Hematopoietic multipotent progenitor cell treated with erythropoietin and hydrocortisone succinate and interleukin-3 and kit ligand, for 4 days (in vitro differentiated cells): ENCODE measurements at places on chromosomes 16 and 17.

DNA sequence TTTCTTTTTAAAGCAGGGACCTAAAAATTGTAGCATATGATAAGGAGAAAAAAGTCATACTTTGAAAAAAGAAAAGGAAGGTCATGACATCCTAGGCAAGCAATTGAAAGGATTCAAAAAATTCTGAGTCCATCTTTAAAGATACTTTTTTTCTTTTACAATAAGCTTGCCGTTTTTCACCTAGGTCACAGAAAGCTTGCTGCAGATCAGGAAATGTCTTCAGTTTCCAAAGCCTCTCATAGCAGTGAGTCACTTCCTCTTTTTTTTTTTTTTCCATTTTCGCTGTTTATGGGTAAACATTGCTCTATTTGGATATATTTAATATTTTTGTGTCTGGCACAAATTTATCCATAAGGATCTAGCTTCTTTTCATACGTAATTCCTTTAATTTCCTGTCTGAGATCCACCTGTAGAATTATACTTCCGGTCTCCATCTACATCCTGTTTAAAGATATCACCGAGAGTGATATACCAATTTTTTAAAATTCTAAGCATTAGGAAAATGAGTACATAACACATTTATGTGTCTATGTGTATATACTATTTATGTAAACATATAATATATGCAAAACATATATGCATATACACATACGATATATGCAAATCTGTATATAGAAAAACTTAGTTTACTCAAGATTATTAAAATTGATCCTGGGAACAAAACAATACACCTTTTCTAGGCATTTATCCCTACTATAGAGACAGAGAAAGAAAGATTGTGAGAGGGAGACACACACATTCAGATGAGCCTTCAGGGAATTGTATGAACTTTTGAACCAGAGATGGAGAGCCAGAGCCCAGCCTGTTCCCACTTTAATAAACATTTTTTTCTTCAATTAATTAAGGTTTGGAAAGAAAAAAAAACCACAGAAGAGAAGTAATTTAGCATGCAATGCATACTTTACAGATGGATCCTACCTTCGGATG, 134.4 kb downstream of the SKAP1 start:
- DNase-seq, result peak; percentile 76

DNA sequence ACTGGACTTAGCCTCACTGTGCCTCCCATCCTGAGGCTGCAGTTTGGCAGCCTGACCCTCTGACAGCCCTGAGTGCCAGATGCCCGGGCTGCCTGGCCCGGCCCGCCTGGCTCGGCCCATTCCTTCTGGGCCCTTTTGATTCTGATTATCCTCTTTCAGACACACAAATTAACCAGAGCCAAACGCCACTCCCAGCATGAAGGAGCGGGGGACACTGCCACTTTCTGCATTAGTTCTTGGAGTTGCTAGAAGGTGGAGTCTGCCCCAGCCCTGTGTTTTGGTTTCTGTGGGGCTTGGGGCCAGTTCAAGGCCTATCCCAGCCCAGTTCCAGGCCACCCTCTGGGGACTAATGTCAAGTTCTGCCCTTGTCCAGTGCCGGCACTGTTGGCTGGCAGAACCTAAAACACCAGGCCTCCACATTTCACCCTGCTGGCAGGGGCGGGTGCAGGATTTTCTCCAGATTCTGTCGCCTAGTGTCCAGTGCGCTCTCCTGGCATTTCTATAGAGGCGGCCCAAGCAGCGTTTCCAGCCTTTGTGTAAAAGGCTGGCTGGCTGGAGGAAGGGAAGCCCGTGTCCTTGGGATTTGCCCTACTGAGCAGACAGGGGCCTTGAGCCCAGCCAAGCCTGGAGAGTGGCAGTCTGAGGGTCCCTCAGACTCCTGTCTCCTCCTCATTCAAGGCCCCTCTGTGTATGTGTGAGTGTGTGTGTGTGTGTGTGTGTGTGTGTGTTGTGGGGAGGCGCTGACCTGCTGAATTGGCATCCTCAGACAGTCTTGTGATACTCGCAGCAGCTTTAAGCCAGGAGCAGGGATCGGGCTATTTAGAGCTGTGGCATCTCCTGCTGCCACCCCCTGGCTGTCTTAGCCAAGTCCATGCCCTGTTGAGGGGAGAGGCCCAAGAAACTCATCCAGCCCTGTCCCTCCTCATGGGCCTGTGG, 21.4 kb downstream of the PLCD3 start:
- no peak for DNase-seq

- DNase-seq, result no peak
These were observed 139.9 kb upstream of the HLF start for GRCh38 chr17:55124730-55125360.

GRCh38 chr17:34291721-34292348, 6.3 kb downstream of the CCL11 start:
- peak; percentile 17 for DNase-seq

DNA sequence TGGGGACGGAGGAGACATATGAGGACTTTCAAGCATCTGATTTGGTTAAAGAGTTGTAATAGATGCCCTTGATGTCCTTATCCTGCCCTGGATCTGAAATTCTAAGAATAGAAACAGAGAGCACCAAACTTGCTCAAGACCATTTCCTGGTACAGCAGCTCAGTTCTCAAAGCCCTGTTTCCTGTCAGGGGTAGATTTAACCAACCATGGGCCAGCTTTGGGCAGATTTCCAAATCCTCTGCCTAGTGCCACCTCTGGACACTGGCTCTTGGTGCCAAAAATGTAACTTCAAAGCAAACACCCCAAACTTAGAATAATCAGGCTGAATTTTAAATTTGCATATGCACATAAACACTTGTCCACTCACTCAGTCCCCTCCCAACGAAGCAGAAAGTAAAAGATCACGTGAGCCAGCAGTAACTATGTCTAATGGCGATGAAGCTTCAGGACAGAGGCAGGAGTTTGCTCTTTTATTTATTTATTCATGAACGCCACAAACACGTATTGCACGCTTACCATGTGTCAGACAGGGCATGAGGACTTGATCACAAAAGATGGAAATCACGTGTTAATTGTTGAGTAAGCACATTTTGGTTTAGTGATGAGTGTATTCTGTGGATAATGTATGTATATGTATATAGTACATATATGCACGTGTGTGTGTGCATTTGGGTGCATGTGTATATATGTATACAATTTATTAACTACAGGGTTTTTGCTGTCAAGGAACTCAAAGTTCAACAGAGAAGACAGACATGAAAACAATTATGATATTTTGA, 23.1 kb upstream of the SDK2 start:
- DNase-seq, result peak; percentile 90

- no peak for DNase-seq
These were observed 674 bp downstream of the TAF15 start for GRCh38 chr17:35809855-35810461.

GRCh38 chr17:78408476-78409050, 30.1 kb downstream of the PGS1 start:
- no peak for DNase-seq

DNA sequence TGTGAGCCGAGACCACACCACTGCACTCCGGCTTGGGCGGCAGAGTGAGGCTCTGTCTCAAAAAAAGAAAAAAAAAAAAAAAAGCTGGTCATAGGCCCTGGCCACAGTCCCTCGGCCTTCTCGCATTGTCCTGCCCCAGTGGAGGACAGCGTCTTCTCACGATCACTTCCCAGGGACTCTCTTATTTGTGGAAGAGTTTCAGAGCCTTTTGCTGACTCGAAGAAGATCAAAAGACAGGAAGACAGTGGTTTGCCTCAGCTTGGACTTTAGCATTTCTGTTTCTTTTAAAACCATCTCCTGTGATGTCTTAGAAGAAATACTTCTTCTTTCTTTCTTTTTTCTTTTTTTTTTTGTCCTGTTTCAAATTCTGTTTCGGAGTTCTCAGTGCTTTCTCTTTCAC, 210.0 kb downstream of the FTO start:
- DNase-seq, result peak; percentile 8

- no peak for DNase-seq
These were observed 557.4 kb upstream of the ZFHX3 start for GRCh38 chr16:73605309-73605708.

DNA sequence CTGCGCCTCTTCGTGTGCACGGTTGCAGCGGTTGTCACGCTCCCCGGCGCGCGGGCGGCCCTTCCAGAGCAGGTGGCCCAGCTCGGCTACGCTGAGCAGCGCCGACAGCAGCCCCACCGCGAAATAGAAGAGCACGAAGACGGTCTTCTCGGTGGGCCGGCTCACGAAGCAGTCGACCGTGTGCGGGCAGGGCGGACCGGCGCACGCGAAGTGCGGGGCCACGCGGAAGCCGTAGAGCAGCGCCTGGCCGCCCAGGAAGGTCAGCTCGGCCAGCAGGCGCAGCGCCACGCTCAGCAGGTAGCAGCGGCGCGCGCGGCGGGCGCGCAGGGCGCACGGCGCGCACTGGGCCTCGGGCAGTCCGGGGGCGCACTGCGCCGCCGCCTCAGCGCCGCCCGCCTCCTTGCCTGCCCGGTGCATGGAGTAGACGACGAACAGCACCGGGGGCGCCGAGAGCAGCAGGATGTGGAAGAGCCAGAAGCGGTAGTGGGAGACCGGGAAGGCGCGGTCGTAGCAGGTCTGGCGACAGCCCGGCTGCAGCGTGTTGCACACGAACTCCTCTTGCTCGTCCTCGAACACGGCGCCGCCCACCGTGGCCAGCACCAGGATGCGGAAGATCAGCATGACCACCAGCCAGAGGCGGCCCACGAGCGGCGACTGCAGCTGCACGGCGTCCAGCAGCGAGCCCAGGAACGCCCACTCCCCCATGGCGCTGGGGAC, 1.3 kb downstream of the GJD3 start:
- DNase-seq, result peak; percentile 63

- DNase-seq, result no peak
These were observed 134.1 kb downstream of the IRF8 start for GRCh38 chr16:86033016-86033474.

GRCh38 chr16:79047337-79047736, 553.2 kb downstream of the MAF start:
- DNase-seq, result peak; percentile 65

GRCh38 chr16:2715519-2715918, 4.5 kb downstream of the PRSS27 start:
- DNase-seq, result peak; percentile 87
